Left cardiac atrium (tissue), 4 donors: ENCODE measurements at places on chromosomes 3 and 15. TPM values are rescaled to one million over a fixed set of nuclear protein-coding genes. Genes with fewer than 3 reads are reported as not detected.

DNA sequence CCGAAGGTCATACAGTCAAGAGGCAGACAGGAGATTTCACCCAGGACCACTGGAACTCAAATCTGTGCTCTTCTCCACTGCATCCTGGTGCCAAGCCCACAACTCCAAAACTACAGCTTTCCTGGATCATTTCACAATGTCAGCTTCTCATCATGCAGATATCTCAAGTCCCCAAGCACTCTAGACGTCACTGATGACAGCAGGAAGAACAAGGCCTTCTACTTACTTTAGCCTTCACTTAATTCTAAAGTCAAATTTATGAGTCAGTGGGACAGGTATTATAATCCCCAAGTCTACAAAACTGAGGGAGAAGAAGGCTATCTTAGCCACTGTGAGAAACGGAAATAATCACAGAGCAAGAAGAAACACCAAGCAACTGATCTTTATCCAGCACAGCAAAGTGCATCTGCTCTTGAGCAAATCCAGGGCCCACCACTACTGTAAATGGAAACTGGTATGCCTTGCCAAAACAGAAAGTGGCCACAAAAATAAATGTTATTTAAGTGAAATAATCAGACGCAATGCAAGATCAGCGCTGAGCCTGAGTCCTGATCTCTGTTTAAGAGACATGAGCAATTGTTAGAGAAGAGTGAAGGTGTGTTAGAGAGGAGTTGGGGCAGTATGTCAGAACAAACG, 928 bp downstream of the RAD18 start:
- DNase-seq: no peak

GRCh38 chr15:28098766-28099554, at the start of gene OCA2:
Gene OCA2, minus strand, starts transcription at chr15:28099315. Its CDS starts 17,441 bp downstream, at chr15:28081874.
- peak; percentile 65 for DNase-seq

DNA sequence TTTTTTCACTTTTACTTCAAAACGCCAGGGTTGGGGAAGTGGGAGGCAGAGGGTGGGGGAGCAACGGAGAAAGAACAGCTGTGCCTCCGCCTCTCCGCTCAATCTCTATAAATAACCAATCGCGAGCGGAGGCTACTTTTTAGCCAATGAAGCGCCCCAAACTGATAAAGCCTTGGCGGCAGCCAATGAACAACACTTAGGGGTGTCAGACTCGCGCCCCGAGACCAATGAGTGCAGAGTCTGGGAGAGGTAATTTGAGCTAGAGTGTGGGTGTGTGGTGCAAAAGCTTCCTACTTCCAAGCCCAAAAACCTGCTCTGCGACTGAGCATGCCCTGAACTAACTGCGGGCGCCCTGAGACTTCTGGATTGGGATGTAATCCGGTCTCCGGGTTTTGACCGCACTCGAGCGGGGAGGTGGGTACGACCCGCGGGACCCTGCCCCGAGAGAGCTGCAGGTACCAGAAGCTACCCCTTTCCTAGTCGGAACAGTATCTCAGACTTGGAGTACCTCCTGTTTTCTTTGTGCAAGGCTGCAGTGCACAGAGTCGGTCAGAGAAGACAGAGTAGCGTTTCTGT, 800 bp upstream of the RAP2B start:
- peak; percentile 95 for DNase-seq

GRCh38 chr3:32117320-32117719, 10.9 kb downstream of the GPD1L start:
- DNase-seq: no peak

The XIRP1 gene
- total RNA-seq: 242 TPM

The SERPINI2 gene
- 1.1 TPM for total RNA-seq

GRCh38 chr3:173911446-173911845, 513.9 kb downstream of the NLGN1 start:
- DNase-seq: no peak

- DNase-seq: no peak
Observed at GRCh38 chr3:164340273-164340672, 738.0 kb downstream of the SI start.

DNA sequence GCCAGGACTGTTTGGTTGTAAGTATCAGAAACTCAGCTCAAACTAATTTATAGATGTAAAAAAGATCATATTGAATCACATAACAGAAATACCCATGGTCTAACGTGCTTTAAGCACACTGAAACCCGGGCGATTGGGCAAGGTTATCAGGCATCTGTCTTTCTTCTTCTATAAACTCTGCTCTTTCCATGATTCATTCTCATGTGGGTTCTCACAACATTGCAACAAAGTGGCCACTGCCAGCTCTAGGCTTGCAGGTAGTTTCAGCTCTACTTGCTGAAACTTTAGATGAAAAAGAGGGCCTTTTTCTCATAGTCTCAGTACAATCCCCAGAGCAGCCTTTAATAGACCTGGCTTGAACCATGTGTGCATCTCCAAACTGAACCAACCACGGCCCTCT, 456.1 kb downstream of the MFSD1 start:
- no peak for DNase-seq

The AGTR1 gene
- total RNA-seq: 5.3 TPM

DNA sequence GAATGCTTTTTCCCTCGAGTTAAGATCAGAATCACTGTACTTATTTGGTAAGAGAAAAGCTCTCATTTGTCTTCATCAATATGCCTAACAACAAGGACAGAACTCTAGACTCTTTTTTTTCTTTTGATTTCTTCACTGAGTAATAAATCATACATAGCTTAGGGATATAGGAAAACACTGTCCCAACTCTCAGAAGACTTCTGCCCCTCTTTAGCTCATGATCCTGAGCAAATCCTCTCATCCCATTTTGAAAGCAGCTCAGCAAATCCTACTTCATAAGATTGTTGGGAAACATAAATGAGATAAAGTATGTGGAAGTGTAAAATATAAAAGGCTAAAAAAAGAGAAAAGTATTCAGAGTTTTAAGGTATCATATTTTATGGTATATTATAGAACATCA, 141.7 kb downstream of the ATP8B4 start:
- DNase-seq: no peak

DNA sequence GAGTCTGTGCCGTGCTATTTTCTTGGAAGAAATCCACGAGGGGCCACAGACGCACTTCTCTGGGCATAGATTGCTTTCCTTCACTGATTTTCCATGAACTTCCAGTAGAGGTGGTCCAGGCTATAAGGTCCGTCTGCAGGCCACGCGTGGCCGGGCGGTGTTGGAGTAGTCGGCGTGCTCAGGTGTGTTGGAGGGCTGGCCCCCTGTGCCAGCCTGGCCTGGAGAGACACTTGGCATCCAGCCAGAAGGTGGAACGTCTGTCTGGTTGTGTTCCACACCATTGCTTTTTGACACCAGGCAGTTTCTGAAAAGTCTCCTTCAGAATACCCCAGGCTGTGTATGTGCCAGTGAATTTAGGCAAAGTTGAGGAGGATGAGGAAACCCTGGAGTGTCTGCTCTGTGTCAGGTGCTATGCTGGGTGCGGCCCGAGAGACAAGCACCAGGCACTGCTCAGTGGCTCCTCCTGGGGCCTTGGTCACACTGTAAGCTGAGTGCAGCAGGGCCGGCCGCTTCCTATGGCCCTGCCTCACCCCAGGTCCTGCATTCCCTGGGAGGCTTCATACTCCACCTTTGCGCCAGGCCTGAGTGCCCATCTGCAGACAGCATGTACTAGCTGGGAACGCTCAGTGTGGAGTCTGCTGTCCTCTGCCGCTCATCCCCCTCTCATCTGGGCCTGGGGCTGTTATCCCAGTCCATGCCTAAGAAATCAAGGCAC, 52.1 kb upstream of the TAMM41 start:
- no peak for DNase-seq
